ENCODE measurements at places on chromosomes 3 and 15.

DNA sequence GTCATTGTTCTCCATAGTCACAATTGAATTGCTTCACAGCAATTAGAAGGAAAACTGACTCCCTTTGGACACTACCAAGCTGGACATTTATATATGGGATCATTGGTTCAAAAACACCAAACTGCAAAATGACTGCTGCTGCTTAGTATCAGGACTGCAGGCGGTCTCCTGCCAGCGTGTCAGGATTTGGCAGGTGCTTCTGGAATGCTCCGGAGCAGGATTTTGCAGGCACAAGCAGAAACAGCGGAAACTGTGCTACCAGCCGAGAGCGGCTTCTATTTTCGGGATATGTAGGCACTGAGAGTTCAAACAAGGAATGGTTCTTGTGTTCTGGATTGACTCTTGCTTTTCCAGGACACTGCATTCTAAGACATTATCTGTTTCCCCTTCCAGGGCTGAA is 95.5 kb downstream of the SSR3 start:
- no peak for DNase-seq

- DNase-seq = no peak
Measured at GRCh38 chr3:123488645-123489347, 39.9 kb upstream of the ADCY5 start.

- DNase-seq = no peak
Measured at GRCh38 chr3:45737234-45737633, 48.0 kb downstream of the SACM1L start.

- DNase-seq = no peak
Measured at GRCh38 chr15:68464448-68465090, 32.6 kb upstream of the ITGA11 start.

DNA sequence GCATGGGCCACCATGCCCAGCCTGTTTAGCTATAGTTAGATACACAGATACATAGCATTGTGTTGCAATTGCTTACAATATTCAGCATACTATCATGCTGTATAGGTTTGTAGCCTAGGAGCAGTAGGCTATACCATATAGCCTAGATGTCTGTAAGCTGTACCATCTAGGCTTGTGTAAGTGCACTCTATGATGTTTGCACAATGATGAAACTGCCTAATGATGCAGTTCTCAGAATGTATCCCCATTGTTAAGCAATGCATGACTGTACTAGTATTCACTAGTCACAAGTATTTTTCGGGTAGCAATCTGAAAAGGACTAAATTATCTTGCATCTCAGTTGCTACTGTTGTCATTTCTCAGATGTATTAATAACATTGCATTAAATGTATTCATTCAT is 16.0 kb downstream of the PIGB start:
- no peak for DNase-seq

Data from stimulated activated CD4-positive, alpha-beta T cell treated with anti-CD3 and anti-CD28 coated beads, Interleukin-15, amount 100 ng/mL, for 48 hours (primary cell).